ENCODE measurements at places on chromosomes 3 and 15.

GRCh38 chr15:48096355-48096786 is 24.4 kb upstream of the SLC24A5 start:
- no peak for DNase-seq

DNA sequence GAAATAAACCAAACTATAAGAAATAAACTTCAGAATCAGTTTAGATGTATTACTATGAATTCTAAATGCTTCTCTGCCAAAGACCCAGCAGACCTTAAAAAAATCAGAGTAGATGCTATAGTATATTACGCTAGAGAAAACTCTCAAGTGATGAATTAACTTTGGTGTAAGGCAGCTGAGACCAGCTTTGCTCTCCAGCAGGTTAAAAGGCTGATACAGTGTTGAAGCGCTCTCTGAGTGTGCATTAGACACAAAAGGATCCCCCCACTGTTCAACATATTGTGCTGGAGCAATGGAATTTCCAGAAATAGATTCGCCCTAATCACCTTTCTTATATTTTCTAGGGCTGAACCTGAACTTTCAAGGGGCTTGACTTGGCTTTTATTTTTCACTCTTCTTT is 190.0 kb downstream of the EFHB start:
- no peak for DNase-seq

- DNase-seq, result no peak
Observed at GRCh38 chr3:167100200-167100599, 279.9 kb downstream of the ZBBX start.

- no peak for DNase-seq
Observed at GRCh38 chr3:108018552-108018951, 72.3 kb downstream of the CD47 start.

GRCh38 chr3:52925405-52926313 is 28.3 kb upstream of the STIMATE start:
- no peak for DNase-seq

GRCh38 chr3:104628185-104628789 is 738.4 kb upstream of the ALCAM start:
- DNase-seq, result no peak

DNA sequence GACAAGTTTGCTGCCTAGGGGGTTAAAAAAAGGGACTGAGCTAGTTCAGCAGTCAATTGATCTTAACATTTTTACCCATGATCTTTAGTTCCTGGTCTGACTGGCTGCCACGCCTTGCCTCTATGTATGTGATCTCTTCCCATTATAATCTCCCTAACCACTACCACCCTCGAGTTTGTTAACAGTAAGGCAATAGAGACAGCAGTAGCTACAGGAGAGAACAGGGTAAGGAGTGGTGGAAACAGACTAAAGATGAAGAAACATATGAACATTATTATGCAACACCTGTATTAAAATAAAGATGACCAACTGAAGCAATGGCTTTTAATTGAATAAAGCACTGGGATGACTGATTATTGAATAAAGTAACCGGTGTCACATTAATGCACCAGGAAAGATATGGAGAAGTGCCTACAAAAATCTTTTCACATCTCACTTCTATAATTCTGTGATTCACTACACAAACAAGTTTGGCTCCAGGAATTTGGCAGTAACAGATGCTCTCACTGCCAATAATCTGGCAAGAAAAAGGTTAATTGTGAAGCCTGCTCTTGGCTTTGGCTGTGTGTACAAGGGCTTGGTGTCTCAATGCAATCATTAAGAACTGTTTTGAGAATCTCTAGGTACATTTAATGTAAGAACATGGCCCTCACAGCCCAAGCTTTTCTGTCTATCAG is 95.7 kb downstream of the HHLA2 start:
- no peak for DNase-seq

- no peak for DNase-seq
Observed at GRCh38 chr15:81959196-81959595, 86.6 kb downstream of the MEX3B start.

All from SHP77 treated with DMSO at 0.1 percent for 48 hours (cell line).